Naive thymus-derived CD8-positive, alpha-beta T cell (primary cell): ENCODE measurements at places on chromosomes 7 and 10. TPM values are rescaled to one million over a fixed set of nuclear protein-coding genes. Genes with fewer than 3 reads are reported as not detected.

Gene VAX1
- not detected for total RNA-seq

Gene CPXM2
- not detected for total RNA-seq

Gene UCMA
- total RNA-seq: not detected

Gene C10orf143
- total RNA-seq: 19.6 TPM

Gene UPK3B
- 7.3 TPM for total RNA-seq

Gene ACTR3C
- 12.8 TPM for total RNA-seq

Gene PRSS37
- total RNA-seq: not detected

Gene SMO
- total RNA-seq: not detected

Gene CLDN3
- not detected for total RNA-seq

Gene HECTD2
- 6.7 TPM for total RNA-seq

DNA sequence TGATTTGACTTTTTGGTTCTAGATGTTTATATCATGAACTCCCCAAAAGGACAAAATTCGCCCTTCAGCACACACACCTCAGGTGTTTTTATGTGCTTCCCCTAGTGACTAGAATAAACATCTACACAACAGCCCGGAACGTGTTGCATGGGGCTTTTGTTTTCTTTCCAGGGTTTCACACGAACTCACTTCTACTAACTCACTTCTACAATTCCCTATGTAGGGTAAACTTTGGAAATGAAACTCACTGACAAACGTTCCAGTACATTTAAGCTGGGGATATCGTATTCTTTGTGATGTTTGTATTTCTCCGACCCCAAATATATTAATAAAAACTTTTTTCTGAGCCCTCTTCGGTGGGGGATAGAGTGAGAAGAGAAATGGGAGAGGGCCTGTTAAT is 1.4 kb downstream of the TRA2A start:
- H3K4me1 ChIP-seq: peaks cover 14% of the 10 kb centered on the region
- peak overlapping the region; percentile 99 for H3K27ac ChIP-seq
- DNase-seq: peak; percentile 64

DNA sequence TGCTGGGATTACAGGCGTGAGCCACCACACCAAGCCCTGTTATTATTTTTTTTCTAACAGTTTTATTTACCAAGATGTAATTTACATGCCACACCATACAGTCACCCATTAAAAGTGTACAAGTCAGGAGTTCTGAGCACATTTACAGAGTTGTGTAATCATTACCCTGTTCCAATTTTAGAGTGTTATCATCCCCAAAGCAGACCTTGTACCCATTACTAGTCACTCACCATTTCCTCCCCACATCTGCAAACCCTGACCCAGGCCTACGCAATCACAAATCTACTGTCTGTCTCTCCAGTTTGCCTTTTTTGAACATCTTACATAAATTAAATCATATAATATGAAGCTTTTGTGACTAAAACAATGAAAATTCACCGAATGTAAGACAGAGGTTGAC is 402.9 kb upstream of the FOXK1 start:
- H3K27ac ChIP-seq: no peak overlapping the region
- H3K27me3 ChIP-seq: peaks cover 8% of the 10 kb centered on the region
- DNase-seq: no peak
- H3K36me3 ChIP-seq: peaks cover 2% of the 10 kb centered on the region

DNA sequence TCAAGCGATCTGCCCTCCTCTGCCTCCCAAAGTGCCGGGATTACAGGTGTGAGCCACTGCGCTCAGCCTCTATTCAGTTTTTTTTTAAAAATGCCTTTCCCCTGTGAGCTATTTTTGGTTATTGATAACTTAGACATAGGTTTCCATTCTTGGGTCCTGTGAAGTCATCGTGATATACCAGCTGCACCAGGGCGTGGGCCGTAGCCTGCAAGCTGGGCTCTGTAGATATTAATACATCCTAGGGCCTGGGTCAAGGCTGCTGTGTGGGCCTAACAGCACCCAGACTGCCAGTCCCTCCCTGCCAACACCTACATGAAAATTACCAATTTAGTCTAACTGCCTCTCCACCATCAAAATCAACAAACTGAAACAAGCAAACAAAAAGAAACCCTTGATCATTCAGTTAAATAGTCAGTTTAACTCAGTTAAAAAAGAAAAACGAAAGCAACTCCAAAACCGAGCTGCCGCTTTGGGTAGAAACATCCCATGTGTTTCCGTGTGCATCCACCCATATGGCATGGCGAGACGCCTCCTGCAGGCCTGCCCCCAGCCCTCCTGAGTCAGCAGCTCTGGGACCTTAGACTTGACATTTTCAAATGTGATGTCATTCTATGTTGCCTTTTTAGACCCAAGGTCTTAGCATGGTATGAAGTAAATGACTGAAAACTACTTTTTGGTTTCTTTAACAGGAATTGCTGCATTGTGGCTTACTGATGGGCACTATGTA is 330.2 kb downstream of the GLRX3 start:
- peaks cover 2% of the 10 kb centered on the region for H3K4me1 ChIP-seq
- no peaks in the 10 kb centered on the region for H3K36me3 ChIP-seq
- H3K27ac ChIP-seq: no peak overlapping the region
- H3K4me3 ChIP-seq: no peak overlapping the region
- H3K27me3 ChIP-seq: no peaks in the 10 kb centered on the region
- DNase-seq: no peak

- no peaks in the 10 kb centered on the region for H3K27me3 ChIP-seq
- H3K4me1 ChIP-seq: peaks cover 12% of the 10 kb centered on the region
- H3K4me3 ChIP-seq: no peak overlapping the region
- no peak for DNase-seq
- peaks cover 6% of the 10 kb centered on the region for H3K36me3 ChIP-seq
Observed at GRCh38 chr10:114431414-114432135, 27.3 kb upstream of the AFAP1L2 start.

DNA sequence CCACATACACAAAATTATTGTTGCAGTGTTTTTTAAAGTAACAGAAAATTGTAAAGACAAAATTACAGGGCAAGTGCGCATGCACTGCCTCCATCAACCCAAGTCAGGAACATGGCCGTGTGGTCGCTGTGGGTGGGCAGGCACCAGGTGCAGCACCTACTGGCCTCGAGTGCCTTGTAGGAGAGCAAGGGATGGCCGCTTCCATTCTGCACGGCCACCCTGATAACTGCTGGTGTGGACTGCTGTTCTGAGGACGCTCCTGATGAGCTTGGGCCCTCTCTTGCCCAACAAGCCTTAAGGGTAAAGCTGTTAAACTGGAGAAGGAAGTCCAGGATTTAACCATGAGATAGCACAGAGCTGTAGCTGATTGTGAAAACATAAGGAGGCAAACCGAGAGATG is 124.6 kb upstream of the PPP1R9A start:
- no peak overlapping the region for H3K27ac ChIP-seq
- no peaks in the 10 kb centered on the region for H3K4me1 ChIP-seq
- no peak for DNase-seq
- H3K36me3 ChIP-seq: no peaks in the 10 kb centered on the region

GRCh38 chr10:100766693-100767421 is 21.5 kb downstream of the PAX2 start:
- no peak overlapping the region for H3K4me3 ChIP-seq
- H3K27ac ChIP-seq: no peak overlapping the region
- H3K36me3 ChIP-seq: no peaks in the 10 kb centered on the region
- no peaks in the 10 kb centered on the region for H3K4me1 ChIP-seq
- DNase-seq: no peak

DNA sequence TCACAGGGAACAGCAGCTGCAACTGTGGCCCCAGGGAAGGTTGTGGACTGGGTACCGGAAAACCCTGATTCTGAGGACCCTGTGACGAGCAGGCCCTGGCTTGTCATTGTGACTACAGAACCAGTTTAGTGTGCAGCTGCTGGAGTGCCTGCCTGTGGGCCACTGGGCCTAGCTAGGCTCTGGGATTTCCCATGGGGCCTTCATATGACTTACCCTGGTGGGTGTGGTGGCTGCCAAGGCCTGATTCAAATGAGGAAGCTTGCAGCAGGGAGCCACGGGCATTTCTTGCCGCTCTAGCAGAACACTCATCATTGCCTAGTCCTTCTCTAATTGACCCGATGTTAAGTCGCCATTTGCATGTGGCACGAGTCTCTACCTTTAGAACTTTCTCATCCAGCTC is 14.7 kb upstream of the CAMK2G start:
- no peaks in the 10 kb centered on the region for H3K27me3 ChIP-seq
- H3K27ac ChIP-seq: no peak overlapping the region
- no peaks in the 10 kb centered on the region for H3K36me3 ChIP-seq
- no peak overlapping the region for H3K4me3 ChIP-seq

DNA sequence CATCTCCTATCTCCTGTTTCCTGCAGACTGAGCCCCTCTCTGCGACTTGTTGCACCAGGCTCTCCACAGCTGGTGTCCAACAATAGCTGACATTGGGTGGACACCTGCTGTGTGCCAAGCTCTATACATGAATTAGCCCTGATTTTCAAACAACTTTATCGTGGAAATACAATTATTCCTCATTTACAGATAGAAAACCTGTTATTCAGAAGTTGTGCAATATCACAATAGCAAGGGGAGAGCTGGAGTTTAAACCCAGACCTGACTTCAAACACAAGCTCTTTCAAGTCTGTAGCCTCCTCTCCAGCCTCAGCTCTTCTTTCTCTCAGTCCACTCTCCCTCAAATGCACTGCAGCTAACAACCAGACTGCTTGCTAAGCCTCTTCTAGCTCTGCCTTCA is 168.8 kb downstream of the HECW1 start:
- peaks cover 5% of the 10 kb centered on the region for H3K36me3 ChIP-seq
- DNase-seq: no peak
- H3K27me3 ChIP-seq: peaks cover 11% of the 10 kb centered on the region
- no peaks in the 10 kb centered on the region for H3K4me1 ChIP-seq

- DNase-seq: no peak
- H3K27ac ChIP-seq: no peak overlapping the region
- no peaks in the 10 kb centered on the region for H3K36me3 ChIP-seq
- peak overlapping the region; percentile 87 for H3K4me3 ChIP-seq
- H3K4me1 ChIP-seq: peaks cover 68% of the 10 kb centered on the region
Observed at GRCh38 chr10:6045878-6046772, 16.0 kb downstream of the IL2RA start.

- no peaks in the 10 kb centered on the region for H3K4me1 ChIP-seq
- no peaks in the 10 kb centered on the region for H3K27me3 ChIP-seq
- DNase-seq: no peak
- no peak overlapping the region for H3K27ac ChIP-seq
- no peak overlapping the region for H3K4me3 ChIP-seq
- no peaks in the 10 kb centered on the region for H3K36me3 ChIP-seq
Observed at GRCh38 chr7:54813398-54813797, 54.4 kb upstream of the SEC61G start.

- peaks cover 38% of the 10 kb centered on the region for H3K36me3 ChIP-seq
- H3K27ac ChIP-seq: no peak overlapping the region
- H3K4me3 ChIP-seq: no peak overlapping the region
Observed at GRCh38 chr7:143510854-143511592, 33.4 kb downstream of the TAS2R41 start.

DNA sequence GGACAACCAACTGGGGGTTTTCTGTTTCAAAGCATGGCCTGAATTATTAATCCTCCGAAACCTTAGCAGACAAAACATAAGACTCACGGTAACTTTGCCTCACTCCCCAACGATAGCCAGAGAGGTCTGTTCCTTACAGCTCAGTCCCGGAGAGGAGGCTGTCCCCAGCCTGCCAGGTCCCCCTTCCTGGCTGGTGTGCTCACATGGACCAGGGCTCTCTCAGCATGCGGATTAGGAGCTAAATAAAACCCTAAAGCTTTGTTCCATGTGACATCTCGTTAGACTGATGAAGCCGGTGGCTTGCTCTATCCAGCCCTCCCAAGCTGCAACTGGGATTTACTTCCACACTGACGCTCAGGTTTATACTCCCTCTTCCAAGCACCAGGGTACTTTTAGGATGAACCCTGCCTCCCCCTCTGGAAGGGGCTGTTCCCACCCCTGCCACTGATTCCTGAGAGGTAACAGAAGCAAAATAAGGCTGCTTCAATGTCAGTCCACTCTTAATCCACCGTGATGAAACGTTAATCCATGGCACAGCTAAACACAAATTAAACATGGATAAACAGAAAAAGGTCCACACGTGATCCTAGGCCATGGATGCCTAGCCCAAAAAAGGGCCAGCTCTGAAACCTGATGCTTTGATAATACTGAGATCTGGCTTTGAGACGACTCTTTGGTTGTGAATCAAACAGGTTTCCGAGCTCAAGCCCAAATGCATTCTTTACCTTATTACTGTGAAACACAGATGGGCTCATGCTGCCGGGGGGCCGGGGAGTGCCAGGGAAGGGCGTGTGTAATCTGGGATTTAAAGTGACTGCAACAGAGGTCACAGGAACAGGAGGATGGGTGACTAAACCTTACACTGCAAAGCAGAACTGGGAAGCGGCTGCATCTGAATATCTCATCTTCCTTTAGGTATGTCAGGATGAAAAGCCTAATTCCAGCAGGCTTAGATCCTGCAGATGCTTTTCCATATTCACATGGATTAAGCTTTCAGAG is 86.2 kb downstream of the ZRANB1 start:
- no peaks in the 10 kb centered on the region for H3K36me3 ChIP-seq
- no peak overlapping the region for H3K4me3 ChIP-seq
- H3K27me3 ChIP-seq: no peaks in the 10 kb centered on the region

- no peaks in the 10 kb centered on the region for H3K4me1 ChIP-seq
- peaks cover under 1% of the 10 kb centered on the region for H3K27me3 ChIP-seq
- H3K36me3 ChIP-seq: peaks cover 7% of the 10 kb centered on the region
- H3K4me3 ChIP-seq: no peak overlapping the region
- no peak overlapping the region for H3K27ac ChIP-seq
Observed at GRCh38 chr7:134593530-134594392, 44.9 kb downstream of the AKR1B15 start.

DNA sequence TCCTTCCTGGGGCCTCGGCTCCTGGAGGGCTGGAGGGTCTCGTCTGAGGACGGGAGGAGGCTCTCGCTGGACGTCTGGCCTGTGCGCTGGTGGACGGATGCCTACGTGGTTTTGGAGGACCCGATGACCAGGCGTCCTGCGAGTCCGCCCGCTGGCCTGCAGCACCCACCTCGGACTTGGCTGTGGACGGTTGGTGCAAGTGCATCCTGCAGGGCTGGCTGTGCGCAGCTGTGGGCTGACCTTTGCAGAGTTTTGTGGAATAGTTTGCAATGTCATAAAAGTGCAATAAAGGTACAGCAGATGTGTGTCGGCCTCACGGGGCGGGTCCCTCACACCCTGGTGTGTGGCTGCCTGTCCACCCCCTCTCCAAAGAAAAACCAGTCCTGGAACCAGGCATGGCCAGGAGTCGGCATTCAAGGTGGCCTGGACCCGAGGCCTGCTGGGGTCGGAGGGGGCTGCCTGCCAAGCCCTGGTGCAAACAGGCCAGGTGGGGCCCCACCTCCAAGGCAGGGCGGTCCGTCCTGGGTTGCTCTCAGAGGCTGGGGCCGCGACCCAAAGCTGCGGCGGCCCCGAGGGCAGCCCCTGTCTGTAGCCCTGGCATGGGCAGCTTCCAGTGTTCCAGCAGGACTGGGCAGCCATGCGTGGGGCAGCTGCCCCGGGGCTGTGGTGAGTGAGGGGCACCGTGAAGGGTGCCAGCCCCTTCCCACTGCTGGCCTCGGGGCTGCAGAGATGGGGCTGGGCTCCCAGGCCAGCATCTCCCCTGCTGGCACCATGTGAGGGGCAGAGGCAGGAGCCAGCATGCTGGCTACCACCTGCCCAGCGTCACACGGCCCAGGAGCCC is 29.3 kb upstream of the FOXL3 start:
- no peaks in the 10 kb centered on the region for H3K27me3 ChIP-seq
- no peak overlapping the region for H3K27ac ChIP-seq
- peaks cover 9% of the 10 kb centered on the region for H3K4me1 ChIP-seq
- no peak for DNase-seq
